ENCODE measurements at places on chromosomes 2 and 18.

DNA sequence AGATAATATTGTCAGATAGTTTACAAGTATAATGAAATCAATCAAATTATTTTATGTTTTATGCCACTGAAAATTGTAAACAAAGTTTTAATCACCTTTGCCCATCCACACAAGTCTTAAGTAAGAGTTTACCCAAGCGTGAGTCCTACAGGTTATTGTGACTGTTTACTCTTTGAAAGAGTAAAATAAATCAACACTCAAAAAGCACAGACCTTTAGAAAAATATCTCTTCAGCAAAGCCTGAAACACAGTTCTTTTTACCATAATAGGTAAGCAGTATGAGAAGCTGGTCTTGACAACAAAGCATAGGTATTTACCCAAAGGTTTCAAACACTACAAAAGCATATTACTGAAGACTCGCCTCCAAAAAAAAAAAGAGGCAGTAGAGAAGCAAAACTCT lies 3.7 kb downstream of the ROCK2 start:
- no peak for DNase-seq

DNA sequence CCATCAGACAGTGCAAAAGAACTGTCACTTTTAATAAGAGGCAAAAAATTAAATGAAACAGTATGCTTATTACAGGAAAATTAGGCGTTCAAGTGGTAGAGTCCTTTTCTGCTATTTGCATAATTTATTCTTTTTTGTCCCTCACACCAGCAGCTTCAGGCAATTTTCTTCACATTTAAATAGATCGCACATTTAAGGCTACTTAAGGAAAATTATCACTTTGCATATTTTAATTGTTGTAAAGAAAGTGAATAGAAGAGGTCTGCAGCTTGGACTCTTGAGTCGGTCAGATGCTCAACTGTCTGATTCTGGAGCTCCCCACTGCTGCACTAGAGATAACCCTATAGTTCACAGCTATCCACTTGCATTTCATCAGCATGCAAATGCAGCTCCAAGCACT lies 141.3 kb downstream of the FIGN start:
- DNase-seq: no peak

DNA sequence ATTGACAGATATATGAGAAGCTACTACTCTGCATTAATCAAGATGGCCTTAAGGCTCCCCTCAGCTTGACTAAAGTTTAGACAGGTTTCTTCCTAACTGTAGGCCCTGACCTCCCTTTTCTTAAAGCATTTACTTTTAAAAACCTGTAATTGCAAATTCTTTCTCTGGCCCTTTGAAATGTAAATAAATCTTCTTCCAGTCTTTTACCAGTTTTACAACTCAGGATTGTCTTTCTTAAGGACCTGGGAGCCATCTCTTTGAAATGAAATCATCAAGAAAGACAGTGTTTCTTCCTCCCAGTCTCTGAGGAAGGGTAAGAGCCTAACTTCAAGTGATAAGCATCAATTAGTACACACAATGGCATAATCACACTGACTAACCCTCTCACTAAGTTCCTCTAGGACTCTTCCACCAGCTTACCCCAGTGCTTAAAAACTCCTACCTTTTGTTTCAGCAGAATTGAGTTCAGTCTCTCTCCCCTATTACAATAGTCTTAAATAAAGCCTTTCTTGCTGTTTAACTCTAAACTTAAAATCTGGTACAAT lies 58.7 kb upstream of the CDH20 start:
- no peak for DNase-seq

GRCh38 chr2:196594158-196594557 lies 45.4 kb upstream of the CCDC150 start:
- no peak for DNase-seq

DNA sequence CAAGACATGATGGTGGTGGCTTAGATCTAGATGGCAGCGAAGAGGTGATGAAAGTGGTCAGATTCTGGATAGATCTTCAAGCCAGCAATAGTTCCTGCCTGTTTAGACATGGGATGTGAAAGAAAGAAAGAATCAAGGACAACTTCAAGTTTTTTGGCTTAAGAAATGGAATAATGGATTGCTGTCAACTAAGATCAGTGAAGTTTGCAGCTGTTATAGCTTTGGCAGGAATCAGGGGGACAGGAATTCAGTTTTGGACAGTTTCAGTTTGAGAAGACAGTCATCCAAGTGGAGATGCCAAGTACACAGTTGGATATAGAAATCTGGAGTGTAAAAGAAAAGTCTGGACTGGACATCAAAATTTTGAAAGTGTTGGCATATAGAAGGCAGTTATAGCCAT lies 283.7 kb upstream of the PKDCC start:
- DNase-seq: no peak

GRCh38 chr2:219369447-219369861 lies 18.3 kb downstream of the DNPEP start:
- no peak for DNase-seq

- DNase-seq: no peak
Measured at GRCh38 chr2:224072541-224073188, 33.6 kb upstream of the SERPINE2 start.

DNA sequence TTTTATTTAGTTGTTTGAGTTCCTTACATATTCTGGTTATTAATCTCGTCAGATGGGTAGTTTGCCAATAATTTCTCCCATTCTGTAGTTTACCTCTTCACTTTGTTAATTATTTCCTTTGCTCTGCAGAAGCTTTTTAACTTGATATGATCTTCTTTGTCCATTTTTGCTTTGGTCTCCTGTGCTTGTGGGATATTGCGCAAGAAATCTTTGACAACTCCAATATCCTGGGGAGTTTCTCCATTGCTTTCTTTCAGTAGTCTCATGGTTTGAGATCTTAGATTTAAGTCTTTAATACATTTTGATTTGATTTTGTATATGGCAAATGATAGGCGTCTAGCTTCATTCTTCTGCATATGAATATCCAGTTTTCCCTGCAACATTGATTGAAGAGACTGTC lies 389.2 kb downstream of the LRP1B start:
- no peak for DNase-seq

DNA sequence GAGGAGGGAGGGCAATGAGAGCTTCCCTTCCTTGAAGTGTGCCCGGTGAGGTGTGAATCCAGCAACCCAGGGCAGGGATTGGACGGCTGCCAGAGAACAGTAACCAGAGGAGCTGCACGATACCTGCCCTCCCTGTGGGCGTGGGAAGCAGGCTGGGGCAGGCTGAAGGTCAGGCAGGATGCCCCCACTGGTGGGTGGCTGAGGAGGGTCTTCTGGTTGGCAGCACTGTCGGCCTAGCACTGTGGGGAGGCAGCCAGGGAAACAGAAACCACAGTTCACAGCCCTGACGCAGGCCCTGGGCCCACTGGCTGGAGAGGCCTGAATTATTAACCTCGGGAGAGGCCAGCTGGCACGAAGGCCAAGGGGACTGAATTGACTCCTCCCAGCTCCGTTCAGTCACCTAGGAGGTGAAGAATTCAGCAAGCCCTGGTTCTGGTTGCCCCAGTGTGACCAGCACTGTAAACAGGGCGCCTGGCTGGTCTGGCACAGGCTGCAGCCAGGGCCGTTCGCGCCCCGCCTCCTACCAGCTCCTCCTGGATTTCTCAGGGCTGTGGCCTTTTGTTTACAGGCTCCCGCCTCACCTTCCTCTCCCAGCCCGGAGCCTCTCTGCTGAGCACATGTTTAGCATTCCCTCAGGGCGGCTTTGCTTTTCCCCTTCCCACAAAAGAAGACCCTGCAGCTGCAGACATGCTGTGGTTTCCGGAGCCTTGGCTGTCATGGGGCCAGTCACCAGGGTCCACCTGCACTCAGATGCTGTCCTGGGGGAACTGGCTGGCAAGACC lies 97.8 kb downstream of the B3GNT2 start:
- no peak for DNase-seq

DNA sequence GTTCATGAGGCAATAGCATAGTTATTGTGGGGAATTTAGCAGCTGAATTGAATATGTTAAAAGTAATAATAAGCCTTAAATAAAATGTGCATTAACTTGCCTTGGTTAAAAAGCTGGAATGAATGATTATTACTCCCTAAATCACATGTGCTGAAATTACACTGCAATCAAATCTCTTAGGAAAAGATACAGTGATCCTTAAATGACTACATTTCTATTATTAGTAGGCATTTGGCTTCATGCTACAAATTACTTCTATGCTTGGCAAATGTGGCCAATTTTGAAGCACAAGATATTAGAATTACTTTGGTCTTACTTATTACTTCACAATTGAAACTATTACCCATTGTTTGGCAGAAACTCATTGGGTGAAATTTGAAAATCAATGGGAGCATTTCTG lies 5.4 kb downstream of the RND3 start:
- DNase-seq: no peak

DNA sequence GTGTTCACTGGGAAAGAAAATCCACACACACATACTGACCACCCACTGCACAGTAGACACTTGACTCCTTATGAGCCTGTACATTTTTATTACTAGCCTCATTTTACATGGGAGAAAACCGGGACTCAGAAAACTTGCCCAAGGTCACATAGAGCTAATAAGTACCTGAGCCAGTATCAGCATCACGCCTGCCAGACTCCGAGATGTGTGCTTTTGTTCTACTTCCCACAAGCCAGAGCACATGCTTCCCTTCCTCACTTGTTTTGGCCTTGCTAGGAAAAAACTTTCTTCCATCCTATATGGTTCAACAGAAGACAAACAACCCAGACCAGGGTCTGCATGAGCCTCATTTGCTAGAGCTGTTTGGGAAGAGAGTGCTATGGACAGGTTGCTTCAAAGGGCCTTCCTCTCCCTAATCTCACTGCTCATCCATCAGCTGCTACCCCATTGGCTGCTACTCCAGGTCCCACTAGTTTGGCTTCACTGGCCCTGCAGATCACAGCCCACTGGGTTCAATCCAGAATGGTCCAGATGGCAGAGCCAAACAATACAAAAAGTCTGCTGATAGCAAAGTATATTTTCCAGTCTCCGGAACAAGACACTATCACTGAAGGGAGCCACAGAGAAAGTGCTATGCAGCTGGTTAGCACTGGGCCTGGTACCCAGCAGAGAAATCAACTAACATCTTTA lies 63.9 kb downstream of the STK39 start:
- no peak for DNase-seq

- DNase-seq: no peak
Measured at GRCh38 chr2:2938481-2938880, 439.1 kb downstream of the EIPR1 start.

GRCh38 chr2:232981767-232982360 lies 31.2 kb downstream of the NGEF start:
- no peak for DNase-seq

GRCh38 chr2:157421331-157421944 lies 22.5 kb downstream of the CYTIP start:
- DNase-seq: no peak

- DNase-seq: no peak
Measured at GRCh38 chr18:43952398-43952797, 675.1 kb upstream of the SYT4 start.

- peak; percentile 62 for DNase-seq
Measured at GRCh38 chr2:15142069-15142689, 419.0 kb downstream of the NBAS start.

DNA sequence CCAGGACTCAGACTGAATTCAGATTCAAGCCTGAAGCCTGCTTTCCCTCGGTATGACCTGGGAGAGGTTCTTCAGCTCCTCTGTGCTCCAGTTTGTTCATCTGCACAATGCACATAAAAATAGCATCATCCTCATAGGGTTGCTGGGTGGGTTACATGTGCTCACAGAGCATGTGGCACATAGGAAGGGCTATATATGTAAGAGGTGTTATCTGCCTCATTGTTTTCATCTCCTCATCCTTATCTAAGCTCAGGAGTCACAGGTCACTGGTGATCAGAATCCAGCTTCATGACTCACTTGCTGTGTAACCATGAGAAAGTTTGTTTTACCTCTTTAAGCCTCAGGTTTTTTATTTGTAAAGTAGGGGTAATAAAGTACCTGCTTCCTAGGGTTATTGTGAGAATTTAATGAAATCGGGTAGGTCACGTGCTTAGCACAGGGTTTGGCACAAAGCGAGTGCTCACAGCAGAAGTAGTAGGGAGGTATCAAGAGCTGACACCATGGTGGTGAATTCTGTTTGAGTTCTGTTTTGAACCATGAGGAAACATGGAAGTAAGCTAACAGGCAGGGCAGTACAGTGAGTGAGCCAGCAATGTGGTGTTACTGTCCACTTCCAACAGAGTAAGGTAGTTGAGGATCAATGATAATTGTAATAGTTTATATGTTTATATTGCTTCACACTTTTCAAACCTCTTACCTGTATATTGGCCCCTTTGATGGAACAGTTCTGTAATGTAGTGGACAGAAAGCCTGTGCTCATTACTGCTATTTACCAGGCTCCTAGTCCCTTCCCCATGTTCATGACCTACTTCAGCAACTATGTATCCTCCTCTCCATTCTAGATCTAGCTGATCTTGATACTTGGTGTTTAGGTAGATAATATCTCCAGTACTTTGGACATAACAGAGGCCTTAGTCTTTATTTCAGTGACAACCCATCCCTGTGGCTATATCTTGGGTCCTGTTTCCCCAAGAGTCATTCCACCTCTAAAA lies 141.4 kb upstream of the LTBP1 start:
- DNase-seq: no peak

DNA sequence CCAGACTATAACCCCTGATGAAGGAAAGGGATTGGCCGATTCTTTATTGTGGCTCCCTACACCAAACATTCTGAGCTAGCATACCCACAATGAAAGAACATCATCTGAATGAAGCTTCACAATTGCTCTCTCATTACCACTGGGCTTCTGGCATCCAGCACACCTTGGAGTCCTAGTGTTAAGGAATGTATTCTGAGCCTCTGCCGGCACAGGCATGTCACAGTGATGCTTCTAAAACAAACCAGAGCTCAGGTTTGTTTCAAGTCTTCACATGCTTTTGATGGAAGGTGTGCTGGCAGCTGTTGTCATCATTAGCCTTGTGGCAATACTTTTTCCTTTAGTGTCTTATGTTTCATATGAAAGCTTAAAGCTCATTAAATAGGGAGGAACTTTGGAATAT lies 76.3 kb upstream of the RBBP8 start:
- DNase-seq: no peak

GRCh38 chr2:62287282-62287681 lies 91.4 kb downstream of the B3GNT2 start:
- DNase-seq: no peak

GRCh38 chr2:173881461-173881860 lies 83.7 kb downstream of the SP3 start:
- no peak for DNase-seq

GRCh38 chr2:148675708-148676107 lies 31.2 kb downstream of the EPC2 start:
- no peak for DNase-seq

- DNase-seq: no peak
Measured at GRCh38 chr18:4549164-4549872, 94.2 kb upstream of the DLGAP1 start.

Data from activated CD4-positive, alpha-beta T cell treated with anti-CD3 and anti-CD28 coated beads for 24 hours (primary cell).